NK-92 treated with Interleukin-12 subunit alpha and Interleukin-12 subunit beta, amount 100 ng/mL, for 24 hours (cell line): ENCODE measurements at places on chromosomes 2 and 18.

DNA sequence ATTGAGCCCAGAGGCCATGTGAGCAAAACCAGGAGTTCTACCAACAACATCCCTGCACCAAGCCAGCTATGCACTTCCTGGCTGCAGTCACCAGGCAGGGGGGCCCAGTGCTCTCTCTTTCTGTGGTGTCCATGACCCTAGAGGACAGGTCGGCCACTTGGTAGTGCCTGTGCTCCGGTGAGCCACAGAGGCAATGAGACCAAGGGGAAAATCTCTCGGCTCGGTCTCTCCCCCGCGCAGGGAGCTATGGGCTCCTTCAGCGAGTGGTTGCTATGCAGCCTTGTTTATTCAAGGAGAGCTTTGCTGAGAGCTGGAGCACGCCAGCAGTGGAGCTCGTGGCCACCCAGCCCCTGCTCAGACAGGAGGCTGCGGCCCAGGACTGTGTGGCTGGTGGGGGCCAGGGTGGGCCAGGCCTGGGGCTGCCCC lies at the start of gene TOGARAM2:
TOGARAM2 (plus strand) TSS at position 283 of the 426 bp plus-strand sequence. CDS start 13,537 bp downstream, outside the sequence.
- no peak for DNase-seq

- DNase-seq = no peak
These were observed 145.1 kb downstream of the CDC42EP3 start for GRCh38 chr2:37526323-37526722.

- peak; percentile 38 for DNase-seq
These were observed 16.9 kb upstream of the TEX44 start for GRCh38 chr2:231575612-231576256.

- DNase-seq = no peak
These were observed at the start of gene LRRFIP1 for GRCh38 chr2:237627441-237628246. Gene LRRFIP1, plus strand, starts transcription at chr2:237627587. Its CDS starts 58 bp downstream, at chr2:237627645.

DNA sequence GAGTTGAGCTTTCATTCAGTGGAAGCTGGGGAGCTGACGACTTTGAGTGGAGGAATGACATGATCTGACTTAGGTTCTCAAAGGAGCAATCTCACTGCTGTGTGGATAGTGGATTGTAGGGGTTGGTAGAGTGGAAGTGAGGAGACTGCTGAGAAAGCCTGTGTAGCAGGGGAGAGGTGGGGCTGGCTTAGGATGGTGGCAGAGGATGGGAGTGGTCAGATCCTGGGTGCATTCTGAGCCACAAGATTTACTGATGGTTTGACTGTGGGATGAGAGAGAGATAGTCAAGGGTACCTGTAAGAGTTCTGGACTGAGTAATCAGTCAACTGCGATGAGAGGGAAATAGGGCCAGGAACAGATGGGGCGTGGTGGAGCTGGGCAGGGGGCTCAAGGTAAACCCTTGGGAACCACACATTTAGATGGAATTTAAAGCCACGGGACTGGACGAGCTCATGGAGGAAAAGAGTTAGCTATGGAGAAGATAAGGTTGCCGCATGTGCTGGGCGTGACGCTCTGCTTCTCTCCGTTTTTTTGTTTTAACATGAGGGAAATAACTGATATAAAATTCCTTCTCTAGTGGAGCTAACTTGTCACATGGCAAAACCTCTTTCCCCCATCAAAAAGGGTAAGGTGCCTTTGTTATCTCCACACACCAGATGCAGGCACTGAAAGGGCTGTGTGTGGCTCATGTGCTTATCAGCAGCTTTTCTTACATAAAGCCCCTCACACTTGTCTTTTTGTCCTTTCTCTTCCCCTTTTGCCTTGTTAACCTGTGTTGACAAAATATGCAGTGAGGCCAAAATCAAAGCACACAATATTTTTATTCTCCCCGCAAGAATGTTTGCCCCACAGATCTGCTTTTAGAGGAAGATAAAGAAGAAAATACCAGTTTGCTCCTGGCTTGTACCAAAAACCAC lies 379.8 kb downstream of the TSN start:
- DNase-seq = no peak

- no peak for DNase-seq
These were observed 199.1 kb upstream of the POU3F3 start for GRCh38 chr2:104654811-104655210.

DNA sequence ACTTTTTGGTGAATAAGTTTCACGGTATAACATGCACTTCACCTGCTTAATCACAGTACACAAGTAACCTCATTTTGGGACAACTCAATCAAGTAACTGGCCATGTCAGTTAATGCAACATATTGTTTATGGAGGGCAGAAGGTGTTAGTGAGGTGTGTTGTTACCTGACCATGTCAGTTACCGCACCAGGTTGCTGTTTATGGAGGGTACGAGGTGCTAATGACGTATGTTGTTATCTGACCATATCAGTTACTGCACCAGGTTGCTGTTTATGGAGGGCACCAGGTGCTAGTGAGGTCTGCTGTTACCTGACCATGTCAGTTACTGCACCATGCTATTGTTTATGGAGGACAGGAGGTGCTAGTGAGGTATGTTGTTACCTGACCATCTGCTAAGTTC lies 135.1 kb upstream of the TPO start:
- no peak for DNase-seq

DNA sequence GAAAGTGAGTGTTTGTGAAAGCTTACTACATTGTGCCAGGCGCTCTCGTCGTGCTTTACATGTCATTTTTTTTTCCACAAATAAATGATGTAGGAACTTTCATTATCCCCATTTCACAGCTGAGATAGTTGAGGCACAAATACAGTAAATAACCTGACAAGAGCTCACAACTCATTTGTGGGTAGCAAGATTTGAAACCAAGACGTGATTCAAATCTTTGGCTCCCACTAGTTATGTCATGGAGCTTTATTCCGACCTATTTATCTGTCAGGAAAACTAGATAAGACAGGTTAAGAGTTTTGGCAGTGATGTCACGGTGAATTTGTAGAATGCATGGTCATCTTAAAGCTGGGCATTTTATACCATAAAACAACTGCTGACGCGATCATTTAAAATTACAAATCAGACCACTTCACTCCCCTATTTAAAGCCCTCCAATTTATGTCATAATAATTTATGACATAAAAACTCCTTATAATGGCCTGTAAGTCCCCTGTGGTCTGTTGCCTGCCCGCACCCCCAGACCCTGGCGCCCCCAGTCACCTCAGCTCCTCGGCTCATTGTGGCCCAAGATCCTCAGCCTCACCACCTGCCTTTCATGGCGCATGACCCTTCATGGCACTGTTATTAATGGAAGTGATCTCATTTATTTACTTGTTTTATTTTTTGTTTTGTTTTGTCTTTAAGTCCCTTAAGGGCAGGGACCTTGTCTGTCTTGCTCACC lies 678 bp upstream of the ZNF24 start:
- DNase-seq = no peak

GRCh38 chr2:189819297-189819704 lies 35.1 kb downstream of the PMS1 start:
- no peak for DNase-seq

GRCh38 chr18:568731-569130 lies 11.4 kb upstream of the CETN1 start:
- no peak for DNase-seq

DNA sequence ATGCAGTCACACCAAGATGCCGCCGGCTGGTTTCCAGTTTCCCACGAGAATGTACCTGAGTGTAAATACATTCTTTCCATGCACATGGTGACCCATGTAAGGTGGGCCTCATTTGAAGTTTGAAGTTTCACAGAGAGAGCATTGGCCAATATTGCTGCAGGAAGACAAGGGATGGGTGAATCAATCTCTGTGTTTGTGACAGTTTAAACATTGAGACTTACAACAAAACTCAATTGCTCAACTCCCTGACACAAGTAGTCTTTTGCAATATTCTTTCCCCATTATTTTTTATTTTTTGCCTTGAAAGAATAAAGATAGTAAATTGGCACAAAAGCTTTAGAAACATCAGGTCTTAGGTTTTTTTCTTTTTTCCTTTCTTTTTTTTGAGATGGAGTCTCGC lies 5.1 kb downstream of the SERPINB2 start:
- no peak for DNase-seq

DNA sequence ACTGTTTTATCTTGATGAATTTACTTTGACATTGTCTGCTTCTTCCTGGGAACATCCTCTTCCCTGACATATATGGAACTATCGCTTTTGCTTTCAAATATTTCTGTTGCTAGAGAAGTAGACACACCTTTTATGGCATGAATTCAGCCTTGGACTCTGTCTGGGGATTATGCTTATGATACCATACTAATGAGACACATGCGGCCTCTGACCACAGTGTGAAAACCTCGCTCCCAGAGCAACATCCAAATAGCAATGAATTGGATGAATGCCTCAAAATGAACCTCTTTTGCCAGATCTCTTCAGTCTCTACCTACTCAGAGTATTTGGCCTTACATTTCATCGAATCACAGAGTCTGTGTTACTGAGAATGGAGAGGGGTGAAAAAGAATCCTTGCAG lies 70.9 kb downstream of the PIEZO2 start:
- no peak for DNase-seq

DNA sequence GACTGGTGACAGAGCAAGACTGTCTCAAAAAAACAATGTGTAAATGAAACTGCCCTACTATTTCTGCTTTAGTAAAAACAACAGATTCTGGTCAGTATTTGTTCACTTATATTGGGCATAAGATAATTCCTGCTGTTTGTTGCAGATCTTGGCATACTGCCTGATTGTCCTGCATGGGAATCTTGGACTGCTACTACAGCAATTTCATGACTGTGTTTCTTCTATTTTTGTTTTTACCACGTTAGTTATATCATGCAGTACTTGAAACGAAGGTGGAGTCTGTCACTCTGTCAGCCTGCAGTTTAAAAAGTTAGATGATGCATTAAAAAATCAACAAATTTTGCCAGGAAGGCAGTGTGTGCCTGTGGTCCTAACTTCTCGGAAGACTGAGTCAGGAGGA lies 14.2 kb upstream of the CLASP1 start:
- no peak for DNase-seq

DNA sequence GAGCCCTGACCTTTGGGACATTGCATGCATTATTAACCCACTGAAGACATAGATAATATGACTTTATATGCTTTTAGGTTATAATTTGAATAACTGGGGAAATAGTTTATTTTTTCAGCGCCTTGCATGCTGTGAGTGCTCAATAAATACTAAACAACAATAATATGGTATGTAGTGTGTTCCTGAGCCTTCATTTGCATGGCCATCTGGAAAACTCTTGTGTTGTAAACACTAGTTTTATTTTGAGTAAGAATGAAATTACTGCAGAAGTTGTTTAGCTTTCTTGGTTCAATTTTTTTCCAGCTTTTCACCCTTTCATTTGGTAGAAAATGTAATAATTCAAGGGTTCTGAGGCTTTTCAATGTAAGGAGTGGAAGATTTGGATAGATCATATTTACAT lies 189.3 kb upstream of the GALNT5 start:
- DNase-seq = no peak

GRCh38 chr2:160609346-160609745 lies 115.7 kb upstream of the RBMS1 start:
- DNase-seq = no peak

GRCh38 chr18:61551586-61551985 lies 218.4 kb downstream of the CDH20 start:
- no peak for DNase-seq

DNA sequence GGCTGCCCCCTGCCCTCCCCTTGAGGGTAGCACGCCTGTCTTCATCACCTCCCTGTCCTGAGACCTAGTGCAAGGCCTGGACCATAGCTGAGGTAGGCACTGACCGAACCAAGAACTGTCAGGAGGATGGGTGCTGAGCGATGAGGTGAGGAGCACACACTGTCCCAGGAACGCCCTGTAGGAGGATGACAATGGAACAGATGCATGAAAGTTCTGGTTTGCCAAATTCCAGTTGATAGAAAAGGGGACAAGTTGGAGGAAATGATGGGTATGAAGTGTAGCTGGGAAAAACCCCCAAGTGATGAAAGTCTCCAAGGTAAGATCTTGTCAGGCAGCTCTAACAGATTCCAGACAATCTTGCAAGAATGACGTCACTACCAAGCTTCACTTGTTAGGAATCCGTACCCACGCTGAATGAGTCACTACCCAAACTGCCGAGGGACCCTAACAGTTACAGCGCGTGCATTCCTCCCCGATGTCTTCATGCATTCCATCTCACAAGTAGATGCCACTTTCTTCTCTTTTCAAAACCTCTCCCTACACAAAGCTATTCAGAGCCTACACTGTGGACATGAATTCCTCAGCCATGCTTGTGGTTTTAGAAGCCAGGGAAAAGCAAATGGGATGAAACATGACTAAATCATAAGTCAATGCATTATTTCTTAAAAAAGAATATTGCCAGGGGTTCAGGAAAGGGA lies 27.6 kb downstream of the MRPL33 start:
- DNase-seq = no peak

DNA sequence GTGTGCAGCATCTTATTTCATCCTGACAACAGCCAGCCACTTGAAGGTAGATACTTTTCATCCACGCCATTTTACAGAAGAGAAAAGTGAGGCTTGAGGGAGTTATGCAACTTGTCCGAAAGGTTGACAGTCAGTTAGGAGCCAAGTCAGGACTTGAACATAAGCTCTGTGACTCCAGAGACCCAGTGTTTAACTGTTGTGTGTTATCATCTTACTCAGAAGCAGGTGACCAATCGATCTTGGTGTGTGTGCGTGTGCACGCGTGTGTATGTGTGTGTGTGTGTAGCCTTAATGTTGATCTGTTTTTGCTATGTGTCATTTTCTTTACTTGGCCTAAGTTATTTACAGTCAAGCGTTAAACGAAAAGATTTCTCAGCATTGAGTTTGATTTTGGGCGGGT lies 22.0 kb downstream of the DRC1 start:
- no peak for DNase-seq

- no peak for DNase-seq
These were observed 296.8 kb upstream of the FBXO11 start for GRCh38 chr2:48202863-48203642.

GRCh38 chr2:17319090-17319489 lies 199.2 kb downstream of the RAD51AP2 start:
- no peak for DNase-seq

DNA sequence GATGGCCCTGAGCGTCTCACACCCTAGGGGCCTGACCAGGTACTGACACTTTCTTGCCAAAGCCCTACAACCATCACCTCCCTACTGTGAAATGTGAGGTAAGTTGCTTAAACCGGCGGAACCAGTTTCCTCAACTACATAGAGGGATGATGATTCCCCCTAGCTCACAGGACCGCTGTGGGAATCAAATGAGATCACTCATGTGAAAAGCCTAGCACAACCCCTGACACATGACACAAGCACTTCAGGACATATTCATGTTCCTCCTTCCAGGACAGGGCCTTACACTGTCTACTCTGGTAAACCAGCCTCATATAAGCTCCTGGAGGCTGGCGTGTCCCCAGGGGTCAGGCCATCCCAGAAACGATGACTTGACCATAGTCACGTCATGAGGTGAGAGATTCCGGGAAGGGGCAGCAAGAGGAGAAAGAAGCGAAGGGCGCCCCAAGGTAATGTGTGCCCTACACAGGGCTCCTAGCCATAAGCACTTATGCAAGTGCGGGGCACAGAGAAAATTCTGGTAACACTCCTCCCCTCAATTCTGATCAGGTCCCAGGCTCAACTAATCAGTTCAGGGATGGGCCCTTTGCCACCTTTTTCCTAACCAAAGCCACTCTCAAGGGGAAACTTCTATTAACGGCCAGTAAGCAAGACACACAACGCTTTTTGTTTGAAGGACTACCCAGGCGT lies 49.5 kb downstream of the C2orf42 start:
- peak; percentile 55 for DNase-seq

- no peak for DNase-seq
These were observed 777.6 kb upstream of the SOX11 start for GRCh38 chr2:4914551-4914950.

- peak; percentile 5 for DNase-seq
These were observed 18.2 kb upstream of the TMEM247 start for GRCh38 chr2:46461011-46461674.
